ENCODE measurements at places on chromosomes 13 and 19.

DNA sequence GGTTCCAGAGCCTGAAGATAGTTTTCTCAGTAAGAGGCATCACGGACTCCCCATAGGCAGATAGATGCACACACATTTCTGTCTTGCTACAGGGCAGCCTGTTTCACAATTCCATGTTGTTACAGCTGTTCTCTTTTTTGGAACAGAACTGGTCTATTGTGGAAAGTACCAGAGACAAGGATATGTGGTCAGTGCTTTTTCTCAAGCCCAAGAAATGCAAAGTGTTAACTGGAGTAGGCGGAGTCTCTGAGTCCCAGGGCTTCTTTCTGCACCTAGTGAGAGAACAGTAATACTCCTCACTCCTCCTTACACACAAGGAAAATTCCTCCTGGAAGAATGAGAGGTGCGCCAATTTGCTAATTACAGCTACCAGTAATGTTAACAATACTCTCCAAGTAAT, 141.6 kb upstream of the ARGLU1 start:
- no peak for DNase-seq

DNA sequence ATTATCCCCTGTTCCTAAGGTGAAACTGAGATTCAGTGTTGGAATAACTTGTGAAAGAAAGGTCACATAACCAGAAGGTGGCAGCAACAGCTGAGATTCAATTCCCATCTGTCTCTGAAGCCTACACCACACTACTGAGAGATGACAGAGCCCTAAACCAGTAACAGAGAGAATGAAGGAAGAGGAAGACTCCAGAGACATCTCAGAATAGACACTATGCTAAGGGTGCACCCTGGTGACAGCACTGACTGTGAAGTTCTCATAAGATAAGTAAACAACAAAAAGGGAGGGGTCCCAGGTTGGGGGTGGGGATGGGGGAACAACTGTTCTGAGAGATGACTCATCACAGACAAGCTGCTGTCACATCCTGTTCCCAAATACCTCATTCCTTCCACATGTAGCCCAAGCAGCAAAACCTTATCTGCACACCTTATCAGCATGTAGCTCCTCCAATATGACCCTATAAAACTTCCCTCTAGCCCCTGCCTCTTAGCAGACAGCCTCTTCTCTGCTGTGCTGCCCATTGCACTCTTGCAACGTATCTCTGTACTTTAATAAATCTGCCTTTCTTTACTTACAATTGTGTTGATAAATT, 46.5 kb downstream of the UTP14C start:
- DNase-seq = no peak

DNA sequence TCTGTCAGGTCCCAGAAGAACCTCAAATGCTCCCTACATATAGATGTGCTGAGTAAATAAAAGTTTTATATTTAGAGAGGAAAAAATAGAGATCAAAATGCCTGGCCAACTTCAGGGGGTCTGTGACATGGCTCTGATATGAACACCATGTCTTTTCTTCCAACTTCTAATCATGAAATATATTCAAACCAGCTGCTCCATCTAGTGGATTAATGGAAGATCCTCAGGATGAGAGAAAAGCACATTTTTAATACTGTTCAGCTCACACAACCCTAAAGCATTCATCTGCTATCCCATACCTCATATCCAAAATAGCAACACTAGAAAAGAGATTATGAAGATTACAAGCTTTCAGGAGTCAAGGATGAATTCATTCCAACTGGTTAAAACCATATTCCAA, 56.0 kb upstream of the DOCK9 start:
- peak; percentile 35 for DNase-seq

DNA sequence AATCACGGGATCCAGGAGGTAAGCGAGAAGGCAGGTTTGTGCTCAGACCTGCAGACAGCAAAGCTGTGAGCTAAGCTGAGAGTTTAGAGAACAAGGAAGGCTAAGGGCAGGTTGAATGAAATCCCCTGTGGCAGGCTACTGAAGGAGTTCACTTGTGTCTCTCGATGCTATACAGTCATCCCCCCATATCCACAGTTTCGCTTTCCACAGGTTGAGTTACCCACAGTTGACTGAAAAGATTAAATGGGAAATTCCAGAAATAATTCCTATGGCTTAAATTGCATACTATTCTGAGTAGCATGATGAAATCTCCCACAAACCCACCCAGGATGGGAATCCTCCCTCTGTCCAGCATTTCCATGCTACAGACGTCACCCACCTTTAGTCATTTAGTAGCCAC, 49.6 kb downstream of the ABCC4 start:
- DNase-seq = no peak

DNA sequence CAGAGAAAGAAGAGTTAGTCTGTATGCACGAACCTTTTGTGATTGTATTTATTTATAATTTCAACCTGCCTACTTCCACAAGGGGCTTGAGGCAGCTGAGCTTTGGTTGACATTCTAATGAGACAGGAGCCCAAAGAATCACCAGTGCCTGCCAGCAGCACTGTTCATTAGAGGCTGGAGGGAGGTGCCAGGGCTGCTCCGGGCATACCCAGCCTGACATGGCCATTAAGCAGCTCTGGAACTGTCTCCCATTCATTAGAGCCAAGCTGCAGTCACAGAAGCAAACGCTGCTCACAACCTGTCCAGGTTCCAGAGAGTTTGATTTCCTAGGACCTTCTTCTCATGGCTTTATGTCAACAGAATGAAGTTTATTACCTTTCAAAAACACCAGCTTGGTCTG, 425.5 kb downstream of the RFC3 start:
- DNase-seq = no peak

- no peak for DNase-seq
These were observed 378.7 kb downstream of the LIG4 start for GRCh38 chr13:107836685-107837084.

GRCh38 chr19:27774827-27775226, 1438.1 kb downstream of the UQCRFS1 start:
- DNase-seq = no peak
